Putamen (tissue), 1 donor: ENCODE measurements at places on chromosomes 1 and 21.

DNA sequence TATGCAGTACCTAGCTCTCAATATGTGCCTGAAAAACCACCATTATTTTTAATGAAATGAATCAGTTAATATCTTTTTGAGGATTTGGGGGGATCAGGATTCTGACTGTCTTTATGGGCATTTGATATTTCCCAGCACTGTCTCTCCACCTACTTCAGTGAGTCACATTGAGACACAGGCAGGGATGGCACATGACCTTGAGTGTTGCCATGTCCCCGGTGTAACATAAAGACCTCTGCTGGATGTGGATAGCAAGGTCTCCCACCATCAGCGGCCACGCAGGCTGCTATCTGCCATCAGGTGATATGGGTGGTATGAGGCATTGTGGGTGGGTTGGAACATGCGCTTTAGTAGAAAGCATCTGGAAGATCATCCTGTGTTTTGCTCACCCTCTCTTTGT, 103.2 kb downstream of the RGL1 start:
- no peak for DNase-seq

DNA sequence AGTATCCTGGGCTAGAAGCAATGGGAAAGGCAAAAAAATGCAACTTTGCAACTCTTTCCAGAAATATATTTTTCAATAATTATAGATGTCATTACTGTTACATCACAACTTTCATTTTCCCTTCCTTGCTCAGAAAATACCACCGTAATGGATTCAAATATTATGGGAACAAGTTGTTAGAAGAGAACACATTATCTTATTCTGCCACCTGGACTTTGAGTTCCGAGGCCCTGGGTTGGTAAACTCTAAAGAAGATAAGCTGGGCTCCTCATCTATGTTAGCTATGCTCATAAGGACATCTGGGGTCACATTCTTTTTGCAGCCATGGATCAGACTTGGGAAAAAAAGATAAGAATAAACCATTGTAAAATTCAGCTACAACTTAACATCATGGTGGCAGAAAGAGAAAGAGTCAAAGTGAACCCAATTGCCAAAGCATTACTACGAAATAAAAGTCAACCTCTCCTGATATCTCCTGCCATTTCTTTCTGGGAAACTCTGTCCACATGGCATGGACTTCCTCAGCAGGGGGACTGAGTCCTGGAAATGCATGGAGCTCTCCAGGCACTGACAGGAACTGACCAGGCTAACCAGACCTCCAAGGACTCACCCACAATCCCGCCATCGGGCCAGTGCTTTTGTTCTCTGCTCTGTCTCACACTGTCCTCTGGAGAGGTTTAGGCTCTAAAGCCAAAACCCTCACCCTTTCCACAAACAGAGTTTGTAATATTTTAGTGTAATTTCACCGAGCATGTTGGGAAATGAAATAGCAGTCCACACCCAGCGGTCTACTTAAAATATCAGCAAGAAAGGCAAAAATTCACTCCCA, 499.1 kb upstream of the RUNX1 start:
- DNase-seq: no peak

DNA sequence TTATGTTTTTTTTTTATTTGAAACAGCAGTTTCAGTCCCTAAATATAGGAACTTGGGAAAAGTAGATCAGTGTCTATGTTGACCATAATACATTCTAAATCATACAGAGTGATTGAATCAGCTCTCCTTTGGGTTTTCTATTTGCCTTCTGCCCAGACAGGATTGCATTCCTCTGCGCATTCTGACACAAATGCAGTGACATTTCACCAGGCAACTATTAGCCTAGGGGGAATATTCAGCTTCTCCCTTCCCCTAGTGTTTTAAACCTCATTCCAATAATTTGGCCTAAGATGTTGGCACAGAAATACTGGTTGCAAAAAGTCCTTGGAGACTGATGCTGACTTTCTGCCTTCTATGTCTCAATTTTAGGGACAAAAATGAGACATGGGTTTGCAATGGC, 172.8 kb downstream of the PTGER3 start:
- DNase-seq: no peak

- no peak for DNase-seq
Measured at GRCh38 chr1:177912991-177913390, 56.9 kb downstream of the SEC16B start.

- DNase-seq: peak; percentile 7
Measured at GRCh38 chr1:197471248-197471985, 203.4 kb downstream of the CRB1 start.

GRCh38 chr21:41974752-41975053, 20.9 kb upstream of the C2CD2 start:
- DNase-seq: no peak

DNA sequence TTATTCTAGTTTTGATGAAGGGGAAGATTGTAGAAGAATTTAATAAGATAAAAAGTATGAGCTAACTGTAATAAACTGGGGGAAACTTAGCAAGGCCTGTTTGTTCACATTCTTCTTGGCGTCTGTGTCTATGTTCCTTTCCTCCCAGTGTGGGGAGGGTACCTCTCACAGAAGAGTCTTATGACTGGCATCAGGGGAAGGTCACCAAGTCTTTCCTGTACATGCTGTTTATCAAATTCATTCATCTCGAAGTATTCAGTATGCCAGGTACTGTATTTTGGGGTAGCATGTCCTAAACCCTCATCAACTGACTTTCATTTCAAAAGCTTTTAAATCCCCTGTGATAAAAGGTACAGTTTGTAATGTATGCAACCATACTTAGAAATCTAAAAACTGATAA, 78.4 kb downstream of the HS2ST1 start:
- DNase-seq: no peak

DNA sequence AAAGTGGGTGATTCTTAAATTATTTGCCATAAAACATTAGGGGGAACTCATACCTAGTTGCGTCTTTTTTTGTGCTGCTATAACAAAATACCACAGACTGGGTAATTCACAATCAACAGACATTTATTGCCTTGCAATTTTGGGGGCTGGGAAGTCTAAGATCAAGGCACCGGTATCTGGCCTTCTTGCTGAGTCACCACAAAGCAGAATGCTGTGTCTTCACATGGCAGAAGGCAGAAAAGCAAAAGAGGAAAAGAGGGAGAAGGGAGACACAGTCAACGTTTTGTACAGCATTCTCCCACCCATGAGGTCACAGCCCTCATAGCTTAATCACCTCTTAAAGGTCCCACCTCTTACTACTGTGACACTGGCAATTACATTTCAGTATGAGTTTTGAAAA, 291.0 kb downstream of the CHRM3 start:
- no peak for DNase-seq

- DNase-seq: no peak
Measured at GRCh38 chr1:54553602-54554313, 5.7 kb downstream of the ACOT11 start.

GRCh38 chr1:65190229-65190628, 42.2 kb downstream of the AK4 start:
- no peak for DNase-seq

GRCh38 chr1:156431366-156431765, 62.4 kb downstream of the RHBG start:
- no peak for DNase-seq

GRCh38 chr1:51270751-51271150, 34.7 kb downstream of the RNF11 start:
- no peak for DNase-seq

GRCh38 chr1:116401646-116402176, 28.7 kb downstream of the ATP1A1 start:
- DNase-seq: no peak

GRCh38 chr1:56056438-56057287, 522.7 kb downstream of the PLPP3 start:
- no peak for DNase-seq

- DNase-seq: no peak
Measured at GRCh38 chr1:33903210-33903589, 39.3 kb downstream of the HMGB4 start.

GRCh38 chr1:68963353-68963752, 466.5 kb upstream of the DEPDC1 start:
- DNase-seq: no peak

GRCh38 chr1:240486611-240487010, 125.3 kb downstream of the GREM2 start:
- no peak for DNase-seq

- no peak for DNase-seq
Measured at GRCh38 chr1:231428377-231428776, 6.3 kb upstream of the EGLN1 start.

- no peak for DNase-seq
Measured at GRCh38 chr1:213744780-213745179, 243.0 kb upstream of the PROX1 start.

GRCh38 chr1:2209400-2210083, 15.0 kb upstream of the FAAP20 start:
- no peak for DNase-seq

- DNase-seq: no peak
Measured at GRCh38 chr1:214427871-214428277, 123.5 kb downstream of the PTPN14 start.

DNA sequence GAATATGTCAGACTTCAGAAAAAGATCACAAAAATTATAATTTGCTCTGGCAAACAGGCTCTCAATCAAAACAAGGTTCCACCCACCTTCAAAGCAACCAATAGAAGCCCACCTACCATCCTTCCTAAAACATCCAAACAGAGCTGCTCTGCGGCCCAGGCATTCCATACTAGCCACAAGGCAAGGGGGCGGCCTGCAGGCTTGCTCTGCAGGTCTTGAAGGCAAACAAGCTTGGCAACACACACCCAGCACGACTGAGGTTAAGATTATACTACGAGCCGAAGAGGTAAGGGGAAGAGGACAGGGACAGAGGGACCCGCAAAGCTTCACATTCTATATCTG, 207.3 kb downstream of the SLC45A1 start:
- no peak for DNase-seq

DNA sequence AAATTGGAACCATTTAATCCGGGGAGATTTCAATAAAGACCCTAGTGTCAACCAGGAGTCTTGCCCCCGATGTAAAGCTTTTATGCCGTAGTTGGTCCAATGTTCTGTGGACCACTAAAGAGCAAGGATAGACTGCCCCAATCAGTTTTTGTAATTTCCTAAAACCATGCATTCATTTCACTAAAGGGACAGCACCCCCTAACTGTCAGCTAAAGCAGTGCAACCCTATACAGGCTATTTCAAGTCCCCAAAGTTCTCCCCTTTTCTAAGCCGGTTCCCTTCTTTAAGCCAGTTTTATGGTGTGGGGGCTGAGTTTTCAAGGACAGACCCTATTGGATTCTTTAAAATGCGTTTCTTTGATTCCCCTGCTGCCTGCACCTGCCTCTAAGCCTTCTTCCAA, 12.7 kb upstream of the PDPN start:
- no peak for DNase-seq

DNA sequence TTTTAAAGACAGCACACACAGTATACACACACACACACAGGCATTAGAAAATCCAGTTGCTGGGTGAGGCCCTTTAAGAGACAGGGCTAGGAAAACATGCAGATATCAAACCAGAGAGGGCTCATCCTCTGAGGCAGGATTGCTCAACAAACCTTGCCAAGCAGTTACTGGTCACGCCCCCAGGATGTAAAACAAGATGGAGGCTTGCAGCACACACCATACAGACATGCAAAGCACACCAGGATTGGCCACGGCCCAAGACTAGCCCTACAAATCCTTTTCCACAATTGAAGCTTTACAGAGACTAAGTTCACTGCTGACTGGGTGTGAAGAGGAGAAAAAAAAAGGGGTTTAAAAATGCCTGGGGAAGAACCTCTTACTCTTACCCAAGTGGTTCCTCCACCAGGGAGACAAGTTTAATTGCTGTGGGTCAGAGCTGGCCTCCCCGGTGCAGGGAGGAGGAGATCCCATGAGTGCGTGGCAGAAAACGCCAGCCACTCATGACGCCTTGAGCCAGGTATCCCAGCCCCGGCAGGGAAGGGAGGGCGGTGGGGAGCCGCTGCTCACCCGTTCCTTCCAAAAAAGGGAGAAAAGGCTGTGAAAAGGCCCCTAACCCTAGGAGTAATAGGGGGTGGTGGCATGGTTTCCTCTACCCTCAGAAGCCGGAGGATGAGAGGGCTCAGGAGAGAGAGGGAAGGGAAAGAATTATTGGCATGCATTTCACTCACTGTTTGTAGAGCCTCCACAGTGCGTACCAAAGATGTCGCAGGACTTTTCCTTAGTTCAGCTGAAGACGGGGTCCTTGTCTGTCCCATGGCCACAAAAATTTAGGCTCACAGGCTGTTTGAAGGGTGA, 594.6 kb upstream of the ZP4 start:
- DNase-seq: no peak

- no peak for DNase-seq
Measured at GRCh38 chr1:234897754-234898454, 230.7 kb downstream of the TOMM20 start.

DNA sequence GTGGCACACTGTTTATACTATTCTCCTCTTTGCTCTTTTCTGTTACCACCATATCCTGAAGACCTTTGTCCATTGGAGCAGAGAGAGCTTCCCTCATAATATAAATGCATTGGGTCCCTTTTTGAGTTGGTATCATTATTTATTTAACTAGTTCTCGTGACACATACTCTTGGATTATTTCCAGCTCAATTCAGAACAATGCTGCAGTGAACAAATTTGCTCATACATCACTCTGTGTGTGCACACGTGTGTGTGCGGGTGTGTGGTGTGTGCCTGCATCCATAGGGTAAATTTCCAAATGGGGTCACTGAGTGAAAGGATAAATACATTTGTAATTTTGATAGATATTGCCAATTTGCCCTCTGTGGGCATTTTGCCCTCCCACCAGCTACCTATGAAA, 5.8 kb downstream of the PLA2G2A start:
- DNase-seq: no peak

- DNase-seq: no peak
Measured at GRCh38 chr1:32494196-32494595, 29.3 kb downstream of the ZBTB8B start.

GRCh38 chr1:59055908-59056719, 240.8 kb upstream of the FGGY start:
- DNase-seq: no peak

DNA sequence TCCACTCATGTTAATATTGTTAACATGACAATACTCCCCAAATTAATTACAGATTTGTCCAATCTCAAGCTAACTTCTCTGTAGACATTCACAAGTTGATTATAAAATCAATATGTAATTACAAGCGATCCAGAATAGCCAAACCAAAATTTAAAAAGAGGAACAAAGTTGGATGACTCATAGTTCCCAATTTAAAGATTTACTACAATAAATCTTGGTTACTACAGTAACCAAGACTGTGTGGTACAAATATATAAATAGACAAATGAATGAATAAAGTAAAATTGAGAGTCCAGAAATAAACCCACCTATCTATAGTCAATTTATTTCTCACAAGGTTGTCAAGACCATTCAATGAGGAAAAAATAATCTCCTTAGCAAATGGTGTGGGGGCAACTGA, 7.1 kb upstream of the KRTAP10-4 start:
- DNase-seq: no peak

DNA sequence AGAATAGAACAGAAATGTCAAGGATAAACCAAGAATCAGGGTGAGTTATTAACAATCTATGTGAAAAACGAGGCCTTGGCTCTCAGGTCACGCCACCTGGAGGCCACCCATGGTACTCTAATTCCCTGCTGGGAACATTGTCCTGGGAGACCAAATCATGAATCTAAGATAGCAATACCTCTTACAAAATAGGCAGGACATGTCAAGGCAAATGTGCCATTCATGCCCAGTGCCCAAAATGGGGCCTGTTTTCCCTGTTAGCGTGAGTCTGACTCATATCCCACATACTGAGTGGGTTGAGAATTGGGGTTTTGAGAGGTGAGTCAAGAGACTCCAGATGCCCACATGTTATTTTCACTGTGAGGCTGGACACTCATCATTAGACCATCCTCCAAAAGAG, 380.8 kb downstream of the HHIPL2 start:
- no peak for DNase-seq

- DNase-seq: peak; percentile 68
Measured at GRCh38 chr1:159009704-159010361, at the start of gene IFI16. TSS of gene IFI16 (plus strand) at chr1:159009907. CDS start at chr1:159014681, 4,774 bp downstream.
